ENCODE measurements at places on chromosomes 6 and 20.

- no peak for DNase-seq
Observed at GRCh38 chr6:96184798-96185197, 169.0 kb downstream of the FUT9 start.

GRCh38 chr6:143784316-143784715, 58.8 kb upstream of the LTV1 start:
- DNase-seq = no peak

DNA sequence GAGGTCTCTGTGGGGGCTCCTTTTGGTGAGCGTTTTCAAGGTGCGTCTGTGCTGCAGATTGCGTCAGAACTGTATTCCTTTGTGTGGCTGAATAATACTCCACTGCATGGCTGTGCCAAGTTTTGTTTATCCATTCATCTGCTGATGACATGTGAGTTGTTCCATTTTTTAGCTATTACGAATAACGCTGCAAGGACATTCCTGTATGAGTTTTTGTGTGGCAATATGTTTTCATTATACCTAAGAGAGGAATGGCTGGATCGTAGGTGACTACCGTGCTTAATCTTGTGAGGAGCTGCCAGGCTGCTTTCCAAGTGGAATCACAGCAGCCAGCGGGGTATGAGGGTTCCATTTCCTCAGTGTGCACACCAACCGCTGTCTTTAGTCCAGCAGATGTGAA, 1.1 kb upstream of the DACT2 start:
- no peak for DNase-seq

GRCh38 chr6:98593676-98594075, 240.7 kb upstream of the POU3F2 start:
- no peak for DNase-seq

DNA sequence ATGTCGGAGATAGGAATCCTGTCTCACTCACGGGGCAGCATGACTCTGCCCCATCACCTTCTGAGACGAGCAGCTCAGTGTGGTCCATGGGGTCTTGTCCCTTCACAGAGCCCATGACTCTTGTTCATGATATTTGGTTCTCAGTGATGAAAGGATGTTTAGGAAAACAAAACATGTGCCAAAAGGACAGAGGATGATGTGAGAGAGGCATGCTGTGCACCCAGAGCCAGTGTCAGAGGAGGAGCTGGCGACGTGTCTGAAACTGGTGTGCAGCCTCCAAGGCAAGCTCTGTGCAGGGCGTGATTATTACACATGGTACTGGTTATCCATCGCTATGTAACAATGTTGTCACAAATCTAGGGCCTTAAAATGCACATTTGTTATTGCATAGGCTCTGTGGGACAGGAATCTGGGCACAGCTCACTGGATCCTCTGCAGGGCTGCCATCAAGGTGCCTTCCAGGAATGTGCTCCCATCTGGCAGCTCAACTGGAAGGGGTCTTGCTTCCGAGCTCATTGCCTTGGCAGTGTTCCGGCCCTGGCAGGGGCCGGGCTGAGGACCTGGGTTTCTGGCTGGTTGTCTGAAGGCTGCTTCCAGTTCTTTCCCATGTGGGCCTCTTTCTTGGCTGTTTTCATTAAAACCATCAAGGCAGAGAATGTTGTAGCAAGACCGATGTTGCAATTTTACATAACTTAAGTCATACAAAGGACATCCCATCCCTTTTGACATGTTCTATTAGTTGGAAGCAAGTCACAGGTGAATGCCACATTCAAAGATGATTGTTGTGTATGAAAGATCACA, 175.4 kb downstream of the ERMARD start:
- no peak for DNase-seq

- peak; percentile 82 for DNase-seq
Observed at GRCh38 chr20:53606364-53606985, 12.8 kb upstream of the ZNF217 start.

DNA sequence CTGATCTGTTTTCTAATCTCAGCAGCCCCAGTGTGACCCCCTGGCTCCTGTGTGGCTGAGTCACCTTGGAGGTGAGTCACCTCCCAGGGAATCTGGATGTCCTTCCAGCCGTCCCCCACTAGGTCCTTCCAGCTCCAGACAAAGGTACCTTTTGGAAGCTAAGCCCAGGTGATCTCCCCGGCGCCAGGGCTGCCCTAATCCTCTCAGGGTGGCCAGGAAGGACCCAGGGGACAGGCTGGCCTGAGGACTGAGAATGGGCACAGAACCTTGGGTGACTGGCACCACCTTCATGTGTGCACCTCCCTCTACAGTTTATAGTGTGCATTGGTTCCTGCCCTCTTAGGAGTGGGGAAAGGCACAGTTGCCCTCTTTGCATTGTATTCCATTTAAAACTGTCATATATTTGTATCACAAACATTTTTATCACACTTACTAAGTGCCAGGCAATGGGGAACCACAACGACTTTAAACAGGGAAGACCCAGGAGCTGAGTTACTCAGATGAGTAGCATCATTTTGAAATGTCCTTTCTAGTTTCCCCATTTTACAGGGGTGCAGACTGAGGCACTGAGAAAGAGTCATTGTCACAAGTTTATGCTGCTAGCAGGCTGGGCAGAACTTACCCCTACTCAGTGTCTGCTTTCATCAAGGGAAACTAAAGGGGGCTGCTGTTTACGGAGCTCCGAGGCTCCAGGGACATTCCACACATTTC, 2.6 kb upstream of the BPIFB4 start:
- peak; percentile 4 for DNase-seq

GRCh38 chr6:43986177-43986825, 141.0 kb downstream of the MRPL14 start:
- DNase-seq = no peak
